ENCODE measurements at places on chromosomes 1 and 21. TPM values are rescaled to one million over a fixed set of nuclear protein-coding genes. Genes with fewer than 3 reads are reported as not detected.

The PLA2G2C gene
- total RNA-seq, result not detected

The WNT2B gene
- 1.8 TPM for total RNA-seq

The TCHHL1 gene
- not detected for total RNA-seq

The DDR2 gene
- 10.8 TPM for total RNA-seq

The NTNG1 gene
- total RNA-seq, result 129 TPM

The KRTAP19-1 gene
- not detected for total RNA-seq

The TEKT2 gene
- total RNA-seq, result 11.1 TPM

The MAP3K21 gene
- 8.1 TPM for total RNA-seq

The SLC2A5 gene
- 2.8 TPM for total RNA-seq

The IFI44L gene
- 17.3 TPM for total RNA-seq

The SMCP gene
- total RNA-seq, result not detected

The PAQR7 gene
- total RNA-seq, result 13.8 TPM

The OVAAL gene
- total RNA-seq, result not detected

The PAX7 gene
- 0.92 TPM for total RNA-seq

The TUFT1 gene
- total RNA-seq, result 11.5 TPM

The NRDC gene
- 101 TPM for total RNA-seq

The C21orf58 gene
- total RNA-seq, result 4.8 TPM

The DCDC2B gene
- not detected for total RNA-seq

The SEMA4A gene
- total RNA-seq, result 23.3 TPM

The PADI3 gene
- not detected for total RNA-seq

The ABCA4 gene
- total RNA-seq, result 2.3 TPM

The DARS2 gene
- total RNA-seq, result 19.8 TPM

All from diencephalon (tissue), 1 donor.